Caco-2 (cell line): ENCODE measurements at places on chromosomes 5 and 9. TPM values are rescaled to one million over a fixed set of nuclear protein-coding genes. Genes with fewer than 3 reads are reported as not detected.

- peak; percentile 48 for DNase-seq
These were observed 143.5 kb upstream of the DAPK1 start for GRCh38 chr9:87354147-87354546.

Gene EFNA5
- 1.5 and 1.6 TPM in 2 replicates for total RNA-seq

DNA sequence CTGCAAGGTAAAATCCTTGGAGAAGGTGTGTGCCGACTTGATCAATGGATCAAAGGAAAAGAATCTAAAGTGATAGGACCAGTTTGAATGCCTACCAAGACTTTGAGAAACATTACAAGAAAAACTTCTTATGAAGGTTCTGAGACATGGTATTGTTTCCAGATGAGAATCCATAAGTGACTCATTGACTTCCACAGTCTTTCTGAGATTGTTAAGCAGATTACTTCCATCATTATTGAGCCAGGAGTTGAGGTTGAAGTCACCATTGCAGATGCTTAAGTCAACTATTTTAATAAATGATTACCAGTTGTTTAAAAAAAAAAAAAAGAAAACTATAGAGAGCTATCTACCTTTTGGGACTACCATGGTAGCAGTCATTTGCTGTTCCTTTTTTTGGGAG, 7.0 kb downstream of the LNPEP start:
- no peak for DNase-seq

DNA sequence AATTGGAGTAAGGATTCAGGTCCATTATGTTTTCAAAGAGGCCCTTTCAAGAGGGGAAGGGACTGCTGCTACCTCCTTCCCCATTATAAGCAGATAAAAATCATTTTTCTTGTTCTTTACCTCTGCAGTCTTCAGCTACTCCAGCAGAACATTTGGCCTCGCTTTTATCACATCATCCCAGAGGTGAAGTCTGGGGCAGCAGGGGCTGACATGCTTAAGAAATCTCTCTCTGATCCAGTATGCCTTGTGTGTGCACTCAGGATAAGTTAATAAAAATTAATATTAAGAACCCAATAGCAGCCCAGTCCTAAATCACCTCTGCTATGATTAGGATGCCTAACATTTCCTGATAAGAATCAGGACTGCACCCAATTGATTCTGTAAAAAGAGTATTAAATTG, 306.9 kb upstream of the NREP start:
- DNase-seq = no peak

DNA sequence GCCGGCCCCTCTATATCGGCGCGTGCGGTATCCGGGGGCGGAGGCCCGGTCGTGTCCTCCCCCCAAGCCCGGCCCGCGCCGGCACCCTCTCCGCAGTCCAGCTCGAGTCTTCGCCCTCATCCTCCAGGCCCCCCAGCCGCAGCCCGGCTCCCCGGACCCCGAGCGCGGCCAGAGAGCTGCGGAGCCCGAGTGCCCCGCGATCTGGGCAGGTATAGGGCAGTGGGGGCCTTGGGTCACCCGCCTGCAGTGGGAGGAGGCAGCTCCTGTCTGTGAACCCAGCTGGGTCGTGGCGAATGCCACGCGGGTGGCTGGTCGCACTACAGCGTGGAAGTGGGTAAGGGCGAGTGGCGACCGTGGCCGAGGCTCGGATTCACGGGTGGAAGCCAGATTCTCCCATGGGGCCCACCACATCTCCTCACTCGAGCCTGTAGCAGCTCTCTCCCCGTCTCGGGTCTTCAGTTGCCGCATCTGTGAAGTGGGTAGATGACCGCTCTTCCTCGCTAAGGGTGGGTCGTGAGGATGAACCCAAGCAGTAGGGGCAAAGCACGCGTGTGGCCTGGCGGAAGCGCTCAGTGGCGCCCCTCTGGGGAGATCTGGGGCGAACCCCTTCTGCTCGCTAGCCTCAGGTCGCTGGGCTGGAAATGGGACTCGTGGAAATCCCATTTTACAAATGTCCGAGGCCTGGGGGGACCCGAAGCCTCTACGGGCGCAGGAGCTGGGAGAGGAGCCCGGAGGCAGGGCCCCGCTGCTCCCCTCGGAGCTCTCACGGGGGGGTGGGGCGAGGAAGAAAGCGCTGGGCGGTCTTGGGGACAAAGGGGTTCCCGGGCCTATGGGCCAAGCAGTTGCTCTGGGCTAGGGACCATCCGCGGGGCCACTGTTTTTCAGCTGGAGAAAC, 1.9 kb downstream of the NR5A1 start:
- DNase-seq = no peak

Gene LEAP2
- total RNA-seq = 1.1 and 4.1 TPM in 2 replicates

- no peak for DNase-seq
These were observed 178.7 kb downstream of the WDR70 start for GRCh38 chr5:37557734-37558293.

DNA sequence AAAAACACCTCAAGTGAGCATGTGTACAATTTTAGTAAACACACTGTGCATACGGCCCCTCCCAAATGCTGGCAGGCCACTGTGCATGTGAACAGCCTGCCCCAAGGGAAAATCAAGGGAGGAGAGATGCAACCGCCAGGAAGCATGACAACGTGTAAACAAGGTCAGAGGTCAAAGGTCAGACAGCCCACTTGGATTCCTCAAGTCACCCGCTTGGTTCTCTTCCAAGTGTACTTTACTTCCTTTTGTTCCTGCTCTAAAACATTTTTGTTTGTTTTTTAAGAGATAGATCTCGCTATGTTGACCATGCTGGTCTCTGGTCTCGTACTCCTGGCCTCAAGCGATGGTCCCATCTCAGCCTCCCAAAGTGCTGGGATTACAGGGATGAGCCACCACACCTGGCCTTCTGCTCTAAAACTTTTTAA, 126.7 kb upstream of the SHB start:
- DNase-seq = no peak

Gene SLC6A7
- total RNA-seq = not detected in 2 replicates

- DNase-seq = no peak
These were observed 2.5 kb downstream of the IL33 start for GRCh38 chr9:6218099-6218502.
